ENCODE measurements at places on chromosomes 6 and 20.

- no peak for DNase-seq
These were observed 34.5 kb downstream of the APCDD1L start for GRCh38 chr20:58480551-58481336.

DNA sequence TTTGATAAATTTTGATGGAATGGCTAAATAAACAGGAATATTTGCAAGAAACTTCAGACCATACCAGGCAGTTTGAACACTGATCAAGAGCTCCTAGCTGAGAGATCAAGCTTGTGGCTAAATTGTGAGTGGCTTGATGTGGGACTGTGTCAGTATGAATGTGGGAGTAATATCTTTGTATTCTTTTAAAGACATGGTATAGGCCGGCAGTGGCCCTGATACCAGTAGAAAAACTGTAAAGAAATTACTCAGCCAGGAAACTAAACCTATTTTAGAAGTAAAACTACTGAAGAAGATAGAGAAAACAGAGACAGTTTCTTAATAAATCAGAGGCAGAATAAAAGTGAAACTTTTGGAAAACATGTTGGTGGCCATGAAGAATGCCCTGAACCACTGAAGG is 608.4 kb upstream of the SYNCRIP start:
- no peak for DNase-seq

GRCh38 chr6:105321207-105321606 is 81.7 kb downstream of the PREP start:
- DNase-seq: no peak

- DNase-seq: no peak
These were observed 17.9 kb upstream of the SIRPB1 start for GRCh38 chr20:1637755-1638154.

DNA sequence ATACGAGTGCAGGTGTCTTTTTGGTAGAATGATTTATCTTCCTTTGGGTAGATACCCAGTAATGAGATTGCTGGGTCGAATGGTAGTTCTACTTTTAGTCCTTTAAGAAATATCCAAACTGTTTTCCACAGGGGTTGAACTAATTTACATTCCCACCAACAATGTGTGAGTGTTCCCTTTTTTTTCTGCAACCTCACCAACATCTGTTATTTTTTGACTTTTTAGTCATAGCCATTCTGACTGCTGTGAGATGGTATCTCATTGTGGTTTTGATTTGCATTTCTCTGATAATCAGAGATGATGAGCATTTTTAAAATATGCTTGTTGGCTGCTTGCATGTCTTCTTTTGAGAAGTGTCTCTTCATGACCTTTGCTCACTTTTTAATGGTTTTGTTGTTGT is 1.9 kb upstream of the ZNF831 start:
- DNase-seq: no peak

- no peak for DNase-seq
These were observed 46.0 kb upstream of the TRAM2 start for GRCh38 chr6:52622810-52623209.

DNA sequence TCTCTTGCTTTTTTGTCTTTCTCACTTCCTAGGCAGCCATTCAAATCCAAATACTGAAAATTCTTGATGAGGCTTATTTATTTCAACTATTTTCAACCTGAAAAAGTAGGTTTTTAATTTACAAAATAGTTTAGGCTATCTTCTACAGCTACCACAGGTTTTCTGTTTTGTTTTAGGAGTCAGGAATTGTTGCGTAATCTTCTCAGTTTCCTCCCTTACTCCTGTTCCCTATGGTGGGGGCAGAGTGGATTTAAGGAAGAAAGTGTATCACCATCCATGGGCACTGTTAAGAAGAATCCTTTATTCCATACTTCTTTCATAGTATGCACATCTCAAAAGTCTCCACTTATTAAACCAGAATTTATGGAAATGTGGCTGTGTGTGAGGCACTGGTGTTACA is 182.4 kb downstream of the KHDC1L start:
- DNase-seq: no peak

DNA sequence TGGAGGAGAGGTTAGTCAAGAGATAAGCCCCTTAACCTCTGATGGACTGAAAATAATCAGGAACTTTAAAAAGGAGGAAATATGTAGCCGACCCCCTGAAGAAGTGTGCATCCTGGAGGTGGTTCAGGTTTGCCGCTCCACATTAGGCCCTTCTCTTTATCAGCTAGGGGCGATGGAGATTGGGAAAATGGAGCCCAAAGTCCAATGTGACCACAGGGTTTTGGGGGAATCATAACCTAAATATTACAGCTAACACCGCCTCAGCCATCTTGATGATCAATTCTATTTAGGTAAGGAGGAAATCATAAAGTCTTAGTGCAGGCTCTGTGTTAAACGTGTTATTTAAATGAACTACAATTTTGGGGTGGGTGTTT is 1.2 kb downstream of the OGFRL1 start:
- DNase-seq: no peak

GRCh38 chr6:115319823-115320222 is 740.9 kb downstream of the FRK start:
- no peak for DNase-seq

- DNase-seq: no peak
These were observed 14.8 kb downstream of the WFDC3 start for GRCh38 chr20:45776931-45777330.

DNA sequence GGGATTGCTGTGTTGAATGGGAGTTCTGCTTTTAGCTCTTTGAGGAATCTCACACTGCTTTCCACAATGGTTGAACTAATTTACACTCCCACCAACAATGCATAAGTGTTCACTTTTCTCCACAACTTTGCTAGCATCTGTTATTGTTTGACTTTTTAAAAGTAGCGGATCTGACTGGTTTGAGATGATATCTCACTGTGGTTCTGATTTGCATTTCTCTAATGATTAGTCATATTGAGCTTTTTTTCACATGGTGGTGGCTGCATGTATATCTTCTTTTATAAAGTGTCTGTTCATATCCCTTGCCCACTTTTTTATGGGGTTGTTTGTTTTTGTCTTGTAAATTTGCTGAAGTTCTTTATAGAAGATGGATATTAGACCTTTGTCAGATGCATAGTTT is 588.3 kb upstream of the ADGRB3 start:
- DNase-seq: no peak

- DNase-seq: peak; percentile 3
These were observed 141.3 kb upstream of the MYLIP start for GRCh38 chr6:15987569-15987968.

GRCh38 chr20:48463096-48463720 is 364.6 kb downstream of the PREX1 start:
- no peak for DNase-seq

GRCh38 chr20:51563486-51564332 is 21.2 kb upstream of the NFATC2 start:
- no peak for DNase-seq

- no peak for DNase-seq
These were observed 38.9 kb downstream of the OR2B2 start for GRCh38 chr6:27873021-27873940.

DNA sequence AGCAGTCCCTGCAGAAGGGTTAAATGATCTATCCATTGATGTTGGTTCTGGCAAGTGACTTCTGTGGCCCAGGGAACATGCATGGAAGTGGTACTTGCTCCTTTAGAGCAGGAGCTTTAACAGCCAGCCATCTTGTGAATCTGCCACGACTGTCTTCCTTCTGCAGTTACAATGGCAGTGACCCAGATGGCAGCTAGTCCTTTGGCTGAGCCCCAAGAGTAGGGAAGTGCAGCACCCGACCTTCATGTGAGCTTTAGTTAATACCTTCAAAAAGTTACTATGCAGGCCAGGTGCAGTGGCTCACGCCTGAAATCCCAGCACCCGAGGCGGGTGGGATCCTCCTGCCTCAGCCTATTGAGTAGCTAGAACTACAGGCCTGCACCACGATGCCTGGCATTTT is 66.4 kb downstream of the POPDC3 start:
- DNase-seq: no peak

DNA sequence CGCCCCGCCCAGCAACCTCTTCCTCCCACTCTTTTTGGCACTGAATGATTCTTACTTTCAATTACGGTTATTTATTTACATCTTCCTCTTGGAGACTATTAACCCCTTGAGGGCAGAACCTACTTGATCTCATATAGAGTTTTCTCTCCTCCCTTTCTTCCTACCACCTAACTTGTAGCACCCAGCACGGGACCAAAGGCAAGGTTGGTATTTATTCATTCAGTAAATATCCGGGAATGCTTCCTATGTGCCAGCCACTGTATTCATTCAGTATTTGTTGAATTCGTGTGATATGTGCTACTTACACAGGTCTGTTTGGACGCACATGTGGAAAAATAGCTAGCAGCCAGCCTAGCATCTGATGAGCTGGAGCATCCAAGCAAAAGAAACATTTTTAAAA is 1.3 kb upstream of the CNKSR3 start:
- DNase-seq: no peak
